ENCODE measurements at places on chromosomes 4 and X. TPM values are rescaled to one million over a fixed set of nuclear protein-coding genes. Genes with fewer than 3 reads are reported as not detected.

ZDHHC15 gene
- total RNA-seq = 1.4 TPM

DNA sequence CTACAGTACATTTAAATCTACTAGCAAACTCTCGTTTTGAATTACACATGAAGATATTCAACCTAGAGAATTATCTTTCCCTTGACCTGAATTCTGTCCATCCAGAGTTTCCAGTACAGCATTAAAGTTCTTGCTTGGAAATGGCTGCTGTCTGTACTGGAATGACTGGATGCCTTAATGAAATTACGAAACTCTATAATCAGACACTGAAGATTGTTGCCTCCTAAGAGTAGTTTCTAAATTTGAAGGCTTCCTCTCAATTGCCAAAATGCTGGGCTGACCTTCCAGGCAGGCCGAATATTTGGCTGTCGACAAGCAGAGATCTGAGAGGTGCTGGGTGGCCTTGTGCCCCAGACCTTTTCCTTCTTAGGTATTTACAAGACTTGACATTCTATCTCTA lies 215.1 kb upstream of the GPC4 start:
- DNase-seq = no peak

ARMCX1 gene
- total RNA-seq = 21.7 TPM

PNMA6A gene
- 0.87 TPM for total RNA-seq

DNA sequence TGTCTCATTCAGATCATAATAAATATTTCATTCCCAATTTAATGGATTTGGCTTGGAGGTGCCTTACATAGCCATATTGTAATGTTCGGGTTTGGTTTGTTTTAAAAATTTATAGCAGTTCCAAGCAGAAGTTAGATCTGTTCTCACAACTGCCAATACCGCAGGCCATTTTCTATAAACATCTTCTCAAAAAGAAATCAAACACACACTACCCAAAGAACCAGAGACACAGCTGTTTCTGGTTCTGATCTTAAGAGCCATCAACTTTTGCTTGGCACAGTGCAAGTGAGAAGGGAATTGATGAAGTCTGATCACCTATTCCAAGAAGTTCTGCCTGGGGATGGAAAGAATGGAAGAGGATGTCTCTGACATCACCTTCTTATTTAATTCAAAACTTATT lies 22.9 kb downstream of the MID1IP1 start:
- no peak for DNase-seq

PNMA3 gene
- 0.32 TPM for total RNA-seq

SLC26A1 gene
- 0.20 TPM for total RNA-seq

- no peak for DNase-seq
Measured at GRCh38 chrX:110145854-110146253, 142.9 kb downstream of the TMEM164 start.

- no peak for DNase-seq
Measured at GRCh38 chr4:68361146-68361589, 11.3 kb upstream of the YTHDC1 start.

- DNase-seq = no peak
Measured at GRCh38 chr4:53598901-53599300, 7.6 kb upstream of the LNX1 start.

DNA sequence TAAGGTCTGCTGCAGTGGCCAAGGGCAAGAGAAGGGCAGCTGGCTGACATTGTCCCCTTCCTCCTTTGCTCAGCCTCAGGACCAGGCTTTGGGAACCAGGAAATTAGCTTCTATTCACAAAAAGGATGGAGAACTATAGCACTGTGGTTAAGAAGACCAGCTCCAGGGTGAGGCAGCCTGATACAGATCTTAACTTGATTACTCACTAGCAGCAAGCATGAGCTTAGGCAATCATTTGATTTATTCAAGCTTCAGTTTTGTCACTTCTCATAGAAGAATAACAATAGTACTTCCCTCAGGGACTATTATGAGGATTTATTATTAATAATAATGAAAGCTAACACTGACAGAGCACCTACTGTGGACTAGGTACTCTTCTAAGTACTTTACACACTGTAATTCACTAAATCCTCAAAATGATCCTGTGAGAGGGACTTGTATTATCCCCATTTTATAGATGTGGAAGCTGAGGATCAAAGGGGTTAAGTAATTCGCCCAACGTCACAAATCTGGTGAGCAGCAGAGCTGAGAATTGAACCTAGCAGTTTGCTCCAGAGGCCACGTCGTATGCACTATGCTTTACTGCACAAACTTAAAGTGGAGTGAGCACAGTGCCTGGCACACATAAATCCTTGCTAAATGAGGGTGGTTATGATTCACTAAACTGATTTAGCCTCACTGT lies 130.4 kb upstream of the PAK3 start:
- no peak for DNase-seq

ODAPH gene
- not detected for total RNA-seq

DNA sequence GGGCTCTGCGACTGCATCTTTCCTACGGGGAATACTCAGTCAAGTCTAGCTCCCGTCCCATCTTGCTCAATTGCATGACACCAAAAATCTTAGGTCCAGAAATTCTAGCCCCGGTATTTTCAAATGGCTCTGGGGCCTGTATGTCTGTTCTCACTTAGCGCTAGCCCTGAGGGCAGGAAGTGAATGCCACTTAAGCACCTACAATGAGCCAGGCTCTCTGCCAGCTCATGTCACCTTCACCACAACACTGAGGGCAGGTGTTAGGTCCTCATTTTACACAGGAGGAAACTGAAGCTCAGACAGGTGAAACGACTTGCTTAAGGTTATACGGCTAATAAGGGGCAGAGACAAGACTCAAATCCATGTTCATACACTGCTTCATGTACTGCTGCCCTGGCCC lies 282.8 kb downstream of the PPP1R2C start:
- DNase-seq = no peak
